ENCODE measurements at places on chromosomes 16 and 17. TPM values are rescaled to one million over a fixed set of nuclear protein-coding genes. Genes with fewer than 3 reads are reported as not detected.

The MPO gene
- polyA plus RNA-seq, result 4.6 TPM

The TNFRSF17 gene
- polyA plus RNA-seq, result not detected

The IGF2BP1 gene
- polyA plus RNA-seq, result 23.6 TPM

The CNGB1 gene
- 0.11 TPM for polyA plus RNA-seq

The MTMR4 gene
- polyA plus RNA-seq, result 42.6 TPM

The CHD9NB gene
- 11.6 TPM for polyA plus RNA-seq

The CHRNE gene
- 1.8 TPM for polyA plus RNA-seq

The TMIGD1 gene
- not detected for polyA plus RNA-seq

The GP1BA gene
- 0.83 TPM for polyA plus RNA-seq

The LGALS9B gene
- not detected for polyA plus RNA-seq

The SLC5A10 gene
- 0.64 TPM for polyA plus RNA-seq

The CALB2 gene
- 0.37 TPM for polyA plus RNA-seq

The KSR1 gene
- 33.9 TPM for polyA plus RNA-seq

The RAB11FIP4 gene
- 15.1 TPM for polyA plus RNA-seq

The ABCA6 gene
- polyA plus RNA-seq, result 2.7 TPM

The TMEM204 gene
- polyA plus RNA-seq, result 20.3 TPM

The FAM20A gene
- 12.4 TPM for polyA plus RNA-seq

The KRTAP4-6 gene
- polyA plus RNA-seq, result not detected

The CHAD gene
- 0.66 TPM for polyA plus RNA-seq

The NACA2 gene
- 1.7 TPM for polyA plus RNA-seq

The ACSM2A gene
- polyA plus RNA-seq, result 40.1 TPM

The ITGAD gene
- 0.10 TPM for polyA plus RNA-seq

The ZFPM1 gene
- 2.7 TPM for polyA plus RNA-seq

The CCL4L2 gene
- polyA plus RNA-seq, result 1.4 TPM

The RHBDL3 gene
- polyA plus RNA-seq, result 5.5 TPM

The LLGL2 gene
- 58.7 TPM for polyA plus RNA-seq

The PRSS33 gene
- 0.18 TPM for polyA plus RNA-seq

The PRSS8 gene
- 50.8 TPM for polyA plus RNA-seq

The PABPN1L gene
- polyA plus RNA-seq, result not detected

The KRTAP9-8 gene
- not detected for polyA plus RNA-seq

The PARD6A gene
- 3.1 TPM for polyA plus RNA-seq

The MYH2 gene
- polyA plus RNA-seq, result not detected

The NECAB2 gene
- 3.1 TPM for polyA plus RNA-seq

The ANKFN1 gene
- polyA plus RNA-seq, result 1.4 TPM

The TP53TG3 gene
- polyA plus RNA-seq, result not detected

The TMEM100 gene
- polyA plus RNA-seq, result 73.0 TPM

The ITGAX gene
- polyA plus RNA-seq, result 0.96 TPM
